Melanocyte of skin (primary cell): ENCODE measurements at places on chromosomes 3 and 15. TPM values are rescaled to one million over a fixed set of nuclear protein-coding genes. Genes with fewer than 3 reads are reported as not detected.

The GOLGA8T gene
- not detected in 2 replicates for total RNA-seq

The CLDN11 gene
- 0.69 and 2.2 TPM in 2 replicates for total RNA-seq

The SMCO1 gene
- not detected in 2 replicates for total RNA-seq

The CFAP44 gene
- 3.0 and 4.8 TPM in 2 replicates for total RNA-seq

The ZDHHC3 gene
- 53.2 and 57.6 TPM in 2 replicates for total RNA-seq

The TICRR gene
- total RNA-seq = 11.9 and 12.0 TPM in 2 replicates

The ELL3 gene
- total RNA-seq = 0.31 and 2.0 TPM in 2 replicates

The RAB6B gene
- total RNA-seq = 1.4 and 2.5 TPM in 2 replicates

The TMEM40 gene
- total RNA-seq = not detected in 2 replicates

The AMT gene
- 0.36 and 1.4 TPM in 2 replicates for total RNA-seq

The GOLGA8R gene
- total RNA-seq = 0.34 and 2.2 TPM in 2 replicates

The CACNA2D2 gene
- not detected in 2 replicates for total RNA-seq

The SUSD5 gene
- total RNA-seq = 7.9 and 11.7 TPM in 2 replicates

The EOMES gene
- total RNA-seq = 5.1 and 5.9 TPM in 2 replicates

The IL20RB gene
- total RNA-seq = 0.69 TPM in 1 of 2 replicates, not detected in the other

The NANOGP8 gene
- not detected in 2 replicates for total RNA-seq

The KBTBD8 gene
- total RNA-seq = 3.0 and 3.2 TPM in 2 replicates

The ABI3BP gene
- total RNA-seq = under 0.01 and 2.5 TPM in 2 replicates

The PLXND1 gene
- total RNA-seq = 8.3 and 68.3 TPM in 2 replicates

The HIGD2B gene
- 0.67 TPM in 1 of 2 replicates, not detected in the other for total RNA-seq

The LYZL4 gene
- not detected in 2 replicates for total RNA-seq

The RNF111 gene
- 23.4 and 25.8 TPM in 2 replicates for total RNA-seq

The CA12 gene
- 2.7 and 7.9 TPM in 2 replicates for total RNA-seq

The GOLGA8S gene
- total RNA-seq = not detected in 2 replicates

The TEX55 gene
- total RNA-seq = not detected in 2 replicates

The PTH1R gene
- 0.31 and 0.33 TPM in 2 replicates for total RNA-seq

The MKRN2OS gene
- total RNA-seq = 0.31 TPM in 1 of 2 replicates, not detected in the other

The ATG7 gene
- total RNA-seq = 41.6 and 71.0 TPM in 2 replicates

The NEK10 gene
- 1.0 and 2.9 TPM in 2 replicates for total RNA-seq

The GOLGA6L22 gene
- not detected in 2 replicates for total RNA-seq

The IL17RB gene
- not detected in 2 replicates for total RNA-seq

The SPINT1 gene
- total RNA-seq = 12.0 and 16.4 TPM in 2 replicates

The BAHD1 gene
- 9.3 and 13.8 TPM in 2 replicates for total RNA-seq

The USP19 gene
- total RNA-seq = 47.3 and 52.0 TPM in 2 replicates

The CAMK2N2 gene
- 0.36 and 0.69 TPM in 2 replicates for total RNA-seq

The LMAN1L gene
- under 0.01 and 0.15 TPM in 2 replicates for total RNA-seq

The STARD9 gene
- total RNA-seq = 8.3 and 11.6 TPM in 2 replicates

The GXYLT2 gene
- total RNA-seq = 11.7 and 26.4 TPM in 2 replicates

The GP5 gene
- 0.15 and 0.33 TPM in 2 replicates for total RNA-seq

The PLOD2 gene
- total RNA-seq = 29.0 and 39.3 TPM in 2 replicates

The LRRC31 gene
- total RNA-seq = not detected in 2 replicates

The HPS3 gene
- total RNA-seq = 62.6 and 84.1 TPM in 2 replicates

The STRC gene
- total RNA-seq = under 0.01 and 0.69 TPM in 2 replicates

The COX5A gene
- 71.3 and 76.0 TPM in 2 replicates for total RNA-seq

The TUSC7 gene
- not detected in 2 replicates for total RNA-seq

The ZCWPW2 gene
- total RNA-seq = 0.69 and 0.73 TPM in 2 replicates

The MST1R gene
- total RNA-seq = 0.33 and 1.4 TPM in 2 replicates

The GRIP2 gene
- not detected in 2 replicates for total RNA-seq

The TLR9 gene
- not detected in 2 replicates for total RNA-seq

The FSTL1 gene
- 254 and 501 TPM in 2 replicates for total RNA-seq

The GPR149 gene
- not detected in 2 replicates for total RNA-seq

The DNAJA4 gene
- 26.5 and 37.2 TPM in 2 replicates for total RNA-seq

The ECE2 gene
- total RNA-seq = not detected in 2 replicates

The CD276 gene
- total RNA-seq = 148 and 166 TPM in 2 replicates

The VPS13C gene
- total RNA-seq = 62.6 and 117 TPM in 2 replicates

The ANKRD63 gene
- not detected in 2 replicates for total RNA-seq
